ENCODE measurements at places on chromosomes 3 and 15.

DNA sequence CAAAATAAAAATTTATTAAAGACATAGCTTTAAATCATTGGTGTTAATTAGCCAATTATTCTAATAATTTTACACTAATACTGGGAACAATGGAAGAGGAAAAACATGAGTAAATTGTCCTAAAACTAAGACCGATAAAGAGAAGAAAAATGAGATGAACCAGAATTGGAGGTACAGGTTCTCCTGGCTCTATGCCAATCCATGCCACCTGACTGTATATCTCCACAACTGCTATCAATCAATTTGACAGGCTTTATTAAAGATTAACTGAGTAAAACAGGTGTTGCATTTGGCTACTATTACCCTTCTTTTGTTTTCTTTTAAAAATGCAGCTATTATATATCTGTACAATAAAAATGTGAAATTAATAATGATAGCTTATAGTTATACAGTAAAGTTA, 850.0 kb downstream of the CADM2 start:
- no peak for DNase-seq

GRCh38 chr3:64856977-64857516, 169.2 kb upstream of the ADAMTS9 start:
- no peak for DNase-seq

DNA sequence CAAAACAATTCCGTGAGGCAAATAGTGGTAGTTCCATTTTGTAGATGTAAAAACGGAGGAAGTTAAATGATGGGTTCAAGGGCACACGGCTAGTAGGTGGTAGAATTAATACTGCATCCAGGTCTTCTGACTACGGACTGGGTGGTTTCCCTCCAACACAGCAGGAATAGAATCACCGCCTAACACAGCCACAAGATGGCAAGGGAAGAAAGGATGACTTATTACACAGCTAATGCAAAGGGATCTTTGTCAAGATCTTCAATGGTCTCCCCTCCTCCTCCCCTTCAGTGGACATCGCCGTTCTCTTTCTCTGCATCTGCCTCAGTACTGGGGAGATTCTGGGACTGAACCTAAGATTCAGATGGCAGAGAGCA, 524 bp upstream of the TOPBP1 start:
- DNase-seq = peak; percentile 29

GRCh38 chr3:18438586-18438985, 13.4 kb upstream of the SATB1 start:
- DNase-seq = no peak

DNA sequence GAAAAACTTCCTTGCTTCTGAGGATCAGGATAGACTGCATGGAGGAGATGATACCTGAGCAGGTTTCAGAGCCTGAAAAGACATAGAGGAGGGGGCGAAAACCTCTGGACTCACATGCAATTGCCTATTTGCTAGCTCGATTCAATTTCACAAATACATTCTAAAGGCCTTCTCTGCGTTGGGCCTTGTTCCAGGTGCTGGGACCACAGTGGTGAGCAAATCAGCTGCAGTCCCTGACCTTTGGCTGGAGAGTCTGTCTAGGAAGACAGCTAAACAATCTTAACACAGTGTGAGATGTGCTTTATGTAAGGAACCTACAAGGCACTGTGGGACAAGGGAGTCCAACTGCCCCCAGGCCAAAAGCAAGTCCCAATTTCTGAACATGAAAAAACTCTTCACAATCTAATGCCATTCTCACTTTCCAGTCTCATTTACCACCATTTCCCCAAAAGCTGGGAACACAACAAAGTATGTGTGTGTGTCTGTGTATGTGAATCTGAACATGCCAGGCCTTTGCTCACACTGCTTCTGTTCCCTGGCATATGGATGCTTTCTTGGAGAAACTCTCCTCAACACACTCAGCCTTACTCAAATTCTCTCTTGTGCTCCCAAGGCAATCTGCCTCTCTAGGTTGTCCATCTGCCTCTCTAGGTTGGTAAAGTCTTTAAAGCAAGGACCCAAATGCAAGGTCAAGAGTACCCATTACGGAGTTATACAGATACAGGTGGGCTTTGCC, 2.1 kb upstream of the PCCB start:
- DNase-seq = no peak

DNA sequence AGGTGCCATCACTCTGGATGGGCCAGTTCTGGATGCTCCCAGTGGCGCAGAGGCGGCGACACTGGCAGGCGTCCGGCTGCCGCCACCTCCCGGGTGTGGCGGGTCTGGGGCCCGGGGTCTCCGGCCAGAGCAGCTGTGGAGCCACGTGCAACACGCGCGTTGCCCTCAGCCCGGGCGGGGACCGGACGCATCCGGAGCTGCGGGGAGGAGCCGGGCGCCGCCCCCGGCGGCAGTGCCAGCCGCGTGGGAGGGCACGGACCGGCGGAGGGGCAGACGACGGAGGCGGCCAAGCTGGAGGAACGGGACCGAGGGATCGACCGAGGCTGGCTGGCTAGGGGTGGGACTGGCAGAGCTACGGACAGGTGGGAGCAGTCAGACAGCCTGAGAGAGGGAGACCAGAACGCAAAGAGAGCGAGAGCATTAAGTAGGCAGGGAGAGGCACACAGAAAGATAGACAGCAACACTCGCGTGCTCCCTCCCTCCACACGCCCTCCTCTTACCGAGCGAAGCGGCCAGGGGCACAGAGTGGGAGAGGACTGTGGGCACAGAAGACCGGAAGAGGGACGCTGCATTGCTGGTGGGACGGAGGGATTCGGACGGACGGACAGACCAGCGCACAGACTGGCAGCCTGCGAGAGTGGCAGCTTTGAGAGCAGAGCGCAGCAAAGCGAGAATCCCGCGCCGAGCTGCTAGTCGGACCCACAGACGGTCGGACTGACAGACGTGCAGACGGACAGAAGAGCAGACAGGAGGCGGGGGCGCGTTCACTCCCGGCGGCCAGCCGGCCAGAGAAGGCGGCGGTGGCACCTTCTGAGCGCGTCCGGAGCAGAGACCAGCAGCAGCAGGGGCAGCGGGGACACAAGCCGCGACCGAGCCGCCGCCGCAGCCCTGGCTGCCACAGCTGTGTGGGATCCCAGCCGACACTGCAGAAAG, at the start of gene ARPP21:
Gene ARPP21 (plus strand): TSS at position 272 of the 933 bp plus-strand sequence. CDS start 42,227 bp downstream, outside the sequence.
- no peak for DNase-seq

GRCh38 chr3:18401300-18401961, 23.7 kb downstream of the SATB1 start:
- DNase-seq = no peak

GRCh38 chr3:129598000-129598381, 8.5 kb downstream of the PLXND1 start:
- peak; percentile 30 for DNase-seq

GRCh38 chr3:17632401-17633100, 109.9 kb downstream of the TBC1D5 start:
- DNase-seq = peak; percentile 75

DNA sequence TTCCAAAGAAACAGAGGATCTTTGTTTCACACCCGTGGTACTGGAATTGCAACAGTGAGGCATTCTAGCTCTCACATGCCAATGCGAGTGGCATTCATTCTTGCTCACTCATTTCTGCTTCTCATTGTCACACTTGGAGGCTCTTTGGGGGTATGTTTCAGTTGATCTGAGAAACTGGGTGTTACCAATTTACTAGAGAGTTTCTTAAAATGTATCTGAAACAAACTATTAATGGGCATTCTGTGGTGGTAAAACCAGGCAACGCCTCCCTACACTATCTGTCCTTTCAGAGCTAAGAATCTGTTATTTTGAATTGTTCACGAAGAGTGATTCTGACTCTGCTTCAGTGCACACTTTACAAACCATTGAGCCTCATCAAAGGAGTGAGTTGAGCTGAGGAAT, 140.6 kb upstream of the BHLHE40 start:
- no peak for DNase-seq

- peak; percentile 72 for DNase-seq
These were observed 11.6 kb upstream of the HGD start for GRCh38 chr3:120693439-120694171.

DNA sequence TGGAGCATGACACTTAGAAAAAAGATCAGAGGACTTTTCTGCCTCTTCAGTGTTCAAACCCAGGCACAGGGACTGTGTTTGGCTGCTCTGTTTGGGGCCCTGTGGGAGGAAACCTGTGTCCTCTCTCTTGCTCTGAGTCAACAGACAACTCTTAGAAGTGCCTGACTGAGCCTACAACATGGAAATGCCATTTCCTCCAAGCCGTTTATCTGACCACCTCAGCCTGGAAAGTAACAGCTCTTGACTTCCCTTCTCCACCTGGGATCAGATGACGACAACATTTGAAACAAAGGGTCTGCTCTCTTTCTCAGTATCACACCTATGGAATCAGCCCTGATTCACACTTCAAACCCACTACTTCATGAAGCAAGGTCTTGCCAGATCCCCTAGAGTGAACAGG, 91.3 kb upstream of the CTDSPL start:
- DNase-seq = no peak

- no peak for DNase-seq
These were observed 78.7 kb downstream of the USP13 start for GRCh38 chr3:179731544-179731943.

- DNase-seq = no peak
These were observed 65.6 kb downstream of the PLSCR2 start for GRCh38 chr3:146403792-146404191.

DNA sequence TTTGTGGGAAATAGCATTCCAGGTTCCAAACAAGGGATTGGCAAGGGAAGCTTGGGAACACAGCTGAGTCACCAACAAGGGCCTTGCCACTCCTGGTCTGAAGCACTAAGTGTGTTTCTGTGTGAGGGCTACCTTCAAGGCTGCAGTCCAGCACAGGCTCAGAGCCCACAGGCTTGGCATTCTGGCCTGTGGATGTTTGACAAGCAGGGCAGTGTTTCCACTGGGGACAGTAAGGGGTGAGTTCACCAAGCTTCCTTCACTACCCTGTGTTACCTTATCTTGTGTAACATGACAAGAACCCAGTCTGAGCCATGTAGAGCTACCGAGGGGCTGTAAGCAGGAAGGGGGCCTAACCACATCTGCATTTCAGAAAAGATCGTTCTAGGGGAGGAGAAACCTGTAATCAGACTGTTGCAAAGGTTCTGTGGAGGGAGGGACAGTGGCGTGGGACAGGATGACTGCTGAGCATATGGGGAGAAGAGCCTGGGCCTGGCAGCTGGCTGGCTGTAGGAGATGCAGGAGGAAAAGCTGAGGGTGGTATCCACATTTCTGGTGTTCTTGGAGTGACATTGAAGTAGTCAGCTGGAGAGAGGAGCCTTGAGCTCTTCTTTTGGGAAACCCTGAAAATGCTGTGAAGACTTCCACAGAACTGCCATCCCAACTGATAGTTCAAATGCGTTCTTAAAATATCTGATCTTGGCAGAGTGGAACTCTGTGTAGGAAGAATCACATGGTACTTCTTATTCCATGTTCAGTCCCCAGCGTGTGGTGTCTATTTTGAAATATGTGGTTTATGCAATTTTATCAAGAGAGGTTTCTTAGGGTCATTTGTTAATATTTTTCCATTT, 61.3 kb downstream of the CTDSPL start:
- DNase-seq = peak; percentile 64

DNA sequence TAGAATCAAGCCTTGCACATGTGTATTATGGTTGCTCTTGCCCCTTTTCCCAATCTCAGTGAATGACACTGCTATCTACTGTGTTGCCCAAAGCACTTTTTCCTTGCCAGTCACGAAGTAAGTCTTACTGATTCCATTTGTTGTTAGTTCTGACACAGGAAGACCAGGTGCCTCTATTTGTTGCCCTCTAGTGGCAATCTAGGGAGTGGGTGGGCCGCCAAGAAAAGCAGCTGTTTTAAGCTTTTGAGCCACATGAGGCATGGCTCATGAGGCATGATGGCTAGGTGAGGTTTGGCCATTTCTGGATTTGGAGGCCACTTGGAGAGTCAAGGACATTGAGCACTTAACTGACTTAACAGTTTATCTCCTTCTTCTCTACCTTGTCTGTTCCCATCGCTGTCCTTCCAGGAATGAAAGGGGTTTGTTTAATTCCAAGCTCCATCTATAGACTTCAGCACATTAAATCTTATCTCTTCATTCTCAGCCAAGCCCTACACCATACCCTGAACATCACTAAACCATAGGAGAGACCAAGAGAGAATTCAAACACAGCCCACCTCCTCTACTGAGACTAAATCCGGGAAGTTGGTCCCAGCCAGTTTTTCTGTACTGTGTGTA, 103.1 kb downstream of the HCN4 start:
- peak; percentile 49 for DNase-seq

DNA sequence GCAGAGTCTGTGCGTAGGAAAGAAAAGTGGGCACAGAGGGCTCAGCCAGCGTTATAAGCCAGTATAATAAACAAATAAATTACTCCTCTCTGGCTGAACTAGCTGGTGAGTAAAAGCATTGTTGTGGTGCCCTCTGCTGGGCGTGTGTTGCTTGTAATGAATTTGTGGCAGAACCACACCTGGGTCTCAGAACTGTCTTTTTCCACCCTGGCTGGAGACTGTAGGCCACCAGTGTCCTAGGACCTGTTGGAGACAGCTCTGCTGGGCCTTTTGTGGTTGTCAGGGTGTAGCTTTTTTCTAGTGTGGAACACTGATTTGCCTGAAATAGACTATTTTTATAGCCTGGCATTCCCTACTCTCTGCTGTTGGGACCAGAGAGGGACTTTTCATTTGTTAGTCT, 130.5 kb upstream of the EIF1B start:
- peak; percentile 65 for DNase-seq

GRCh38 chr15:69898243-69898642, 199.5 kb downstream of the TLE3 start:
- DNase-seq = no peak

- no peak for DNase-seq
These were observed 174.4 kb downstream of the STAG1 start for GRCh38 chr3:136577791-136578190.

GRCh38 chr3:197793247-197793646, 2.2 kb downstream of the LRCH3 start:
- DNase-seq = peak; percentile 33

GRCh38 chr15:34262362-34262761, 37.5 kb downstream of the EMC4 start:
- DNase-seq = no peak

- no peak for DNase-seq
These were observed 28.1 kb downstream of the ADIPOQ start for GRCh38 chr3:186870421-186871201.

- no peak for DNase-seq
These were observed 32.0 kb upstream of the SEMA6D start for GRCh38 chr15:47685141-47685870.

- DNase-seq = no peak
These were observed 409.8 kb downstream of the ROBO2 start for GRCh38 chr3:77449459-77450350.

- no peak for DNase-seq
These were observed 630 bp downstream of the CACNA2D2 start for GRCh38 chr3:50502584-50503423.

- DNase-seq = no peak
These were observed 1.1 kb upstream of the VIPR1 start for GRCh38 chr3:42501321-42501680.

All from fibroblast of skin of right biceps (primary cell).